ENCODE measurements at places on chromosomes 7 and 10.

DNA sequence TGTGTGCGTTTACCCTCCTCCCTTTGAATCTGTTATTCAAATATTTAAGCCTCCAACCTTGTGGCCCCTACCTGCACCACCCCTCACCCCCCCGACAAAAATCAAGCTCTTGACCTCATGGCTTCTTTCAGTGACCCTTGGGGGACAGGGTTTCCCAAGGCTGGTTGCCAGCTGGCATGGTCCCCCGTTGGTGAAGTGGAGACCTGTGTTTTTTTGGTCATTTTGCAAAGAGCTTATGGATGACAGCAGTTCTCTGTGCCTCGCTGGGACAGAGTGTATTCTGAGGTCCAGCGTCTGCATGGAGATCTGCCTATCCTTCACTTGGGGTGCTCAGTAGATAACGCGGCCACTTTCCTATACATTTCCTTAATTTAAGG is 111.0 kb downstream of the TCF7L2 start:
- DNase-seq, result no peak

GRCh38 chr7:132009778-132010177 is 453.4 kb upstream of the PODXL start:
- no peak for DNase-seq

DNA sequence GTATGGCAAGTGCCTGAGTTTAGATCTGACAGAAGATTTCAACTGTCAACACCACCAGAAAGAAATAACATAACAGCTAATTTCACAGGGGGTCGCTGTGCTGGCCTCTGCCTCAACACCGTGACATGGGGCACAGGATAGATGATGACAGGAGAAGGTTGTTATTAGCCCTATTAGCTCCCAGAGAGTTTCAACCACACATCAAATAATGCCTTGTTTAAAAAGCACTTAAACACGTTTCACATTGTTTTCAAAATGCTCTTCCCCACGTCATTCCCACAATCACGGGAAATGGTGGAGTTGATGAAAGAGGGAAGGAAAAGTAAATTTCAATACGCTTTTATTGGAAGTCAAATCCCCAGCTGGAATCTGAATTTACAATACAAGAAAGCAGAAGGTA is 184.7 kb downstream of the MAGI2 start:
- DNase-seq, result no peak

- DNase-seq, result no peak
These were observed 17.4 kb upstream of the SPOCK2 start for GRCh38 chr10:72105710-72106109.

GRCh38 chr10:34710391-34710751 is 104.7 kb downstream of the PARD3 start:
- no peak for DNase-seq

- DNase-seq, result no peak
These were observed 15.0 kb upstream of the SLC18A3 start for GRCh38 chr10:49595003-49595712.

- no peak for DNase-seq
These were observed 7.1 kb downstream of the RCC1L start for GRCh38 chr7:75066521-75066920.

GRCh38 chr10:115125505-115125904 is 32.3 kb downstream of the ATRNL1 start:
- DNase-seq, result no peak

GRCh38 chr10:127485153-127485857 is 63.8 kb upstream of the NPS start:
- DNase-seq, result no peak

GRCh38 chr7:111198255-111198654 is 107.3 kb downstream of the LRRN3 start:
- no peak for DNase-seq

GRCh38 chr10:26859241-26860101 is 1.3 kb downstream of the ABI1 start:
- no peak for DNase-seq

DNA sequence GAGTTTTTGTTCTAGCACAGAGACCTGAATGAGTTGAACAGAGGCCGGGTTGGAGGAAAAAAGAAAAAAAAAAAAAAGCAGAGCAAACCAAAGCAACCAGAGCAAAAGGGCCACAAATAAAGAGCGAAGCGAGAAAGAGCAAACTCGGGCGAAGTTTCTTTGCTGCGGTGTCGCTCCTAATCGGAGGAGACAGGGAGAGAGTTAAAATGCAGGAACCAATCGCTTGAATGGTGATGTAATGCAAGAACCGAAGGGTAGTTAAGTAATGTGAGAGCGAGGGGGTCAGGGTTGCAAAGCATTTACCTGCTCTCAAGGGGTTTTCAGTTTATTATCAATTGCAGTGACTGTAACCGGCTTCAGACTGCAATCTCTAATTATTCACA is 271.7 kb downstream of the TRIL start:
- no peak for DNase-seq

- DNase-seq, result no peak
These were observed 58.1 kb upstream of the OPN4 start for GRCh38 chr10:86596266-86596665.

DNA sequence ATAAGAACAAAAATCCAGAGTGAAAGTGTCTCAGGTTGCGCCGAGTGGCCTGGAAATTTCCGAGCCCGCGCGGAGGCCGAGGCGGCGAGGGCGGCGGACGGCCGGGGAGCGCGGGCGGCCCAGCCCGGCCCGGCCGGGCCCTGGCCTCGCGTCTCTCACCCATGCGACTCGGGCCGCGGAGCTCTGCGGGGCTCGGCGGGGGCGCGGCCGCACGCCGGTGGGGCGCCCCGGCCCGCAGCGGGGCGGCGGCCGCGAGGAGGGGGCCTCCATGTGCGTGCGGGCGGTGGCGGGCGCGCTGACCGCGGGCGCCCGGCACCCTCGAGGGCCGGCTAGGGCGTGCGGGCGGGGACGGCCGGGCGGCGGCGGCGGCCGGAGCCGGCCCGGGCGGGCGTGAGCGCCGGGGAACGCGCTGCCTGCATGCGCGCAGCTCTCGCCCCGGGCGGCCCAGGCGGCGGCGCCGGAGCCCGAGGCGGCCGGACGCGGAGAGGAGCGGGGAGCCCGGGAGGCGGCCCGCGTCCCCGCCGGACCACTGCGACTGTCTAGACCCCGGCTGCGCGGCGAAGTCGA is 302 bp upstream of the EN2 start:
- DNase-seq, result no peak

DNA sequence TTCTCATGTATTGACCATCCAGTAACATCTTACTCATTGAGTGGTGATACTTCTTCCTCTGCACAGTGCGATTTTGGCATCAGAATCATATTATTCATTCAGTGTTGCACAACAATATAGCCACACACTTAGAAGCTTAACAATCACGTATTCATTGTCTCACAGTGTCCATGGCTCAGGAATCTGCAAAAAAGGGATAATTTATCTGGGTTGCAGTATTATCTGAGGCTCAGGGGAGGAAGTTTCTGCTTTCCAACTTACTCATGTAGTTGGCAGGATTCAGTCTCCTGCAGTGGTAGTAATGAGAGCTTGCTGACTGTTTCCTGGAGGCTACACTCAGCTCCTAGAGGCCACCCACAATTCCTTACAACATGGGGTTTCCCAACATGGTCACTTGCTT is 803.6 kb downstream of the SORCS1 start:
- DNase-seq, result no peak

DNA sequence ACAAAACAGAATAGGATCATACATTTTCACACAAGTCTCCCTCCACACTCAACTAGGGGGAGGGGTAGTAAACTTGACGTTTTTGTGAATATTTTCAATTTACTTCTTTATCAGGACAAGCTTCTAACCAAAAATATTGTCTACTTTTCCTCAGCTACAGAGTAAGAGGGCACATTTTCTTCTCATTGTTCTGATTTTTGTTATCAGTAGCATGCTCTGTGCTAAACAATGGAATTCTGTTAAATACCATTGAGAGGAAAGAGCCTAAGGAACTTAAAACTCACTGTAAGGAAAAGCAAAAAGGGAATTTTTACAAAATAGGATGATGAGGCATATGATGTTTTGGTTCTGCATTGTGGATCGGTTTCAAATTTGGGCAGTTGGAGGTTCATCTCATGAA is 41.2 kb downstream of the ANLN start:
- no peak for DNase-seq

DNA sequence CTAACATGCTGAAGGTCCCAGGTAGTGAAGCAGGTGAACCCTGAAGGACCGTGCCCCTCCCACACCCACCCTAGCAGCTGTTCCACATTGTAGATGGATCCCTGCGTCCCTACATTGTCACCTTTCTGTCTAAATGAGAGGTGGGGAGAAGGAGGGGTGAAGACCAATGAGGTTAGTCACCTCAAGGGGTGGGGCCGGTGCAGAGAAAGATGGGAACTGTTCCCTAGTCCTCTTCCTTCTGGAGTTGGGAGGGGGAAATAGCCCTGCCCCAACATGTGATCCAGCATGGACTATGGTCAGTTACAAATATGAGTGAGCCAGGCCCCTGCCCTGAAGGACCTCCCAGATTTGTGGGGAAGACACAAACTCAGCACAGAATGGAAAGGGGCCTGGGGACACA is 124.5 kb downstream of the LHPP start:
- DNase-seq, result no peak

GRCh38 chr10:89310056-89310893 is 8.4 kb downstream of the IFIT2 start:
- DNase-seq, result no peak

DNA sequence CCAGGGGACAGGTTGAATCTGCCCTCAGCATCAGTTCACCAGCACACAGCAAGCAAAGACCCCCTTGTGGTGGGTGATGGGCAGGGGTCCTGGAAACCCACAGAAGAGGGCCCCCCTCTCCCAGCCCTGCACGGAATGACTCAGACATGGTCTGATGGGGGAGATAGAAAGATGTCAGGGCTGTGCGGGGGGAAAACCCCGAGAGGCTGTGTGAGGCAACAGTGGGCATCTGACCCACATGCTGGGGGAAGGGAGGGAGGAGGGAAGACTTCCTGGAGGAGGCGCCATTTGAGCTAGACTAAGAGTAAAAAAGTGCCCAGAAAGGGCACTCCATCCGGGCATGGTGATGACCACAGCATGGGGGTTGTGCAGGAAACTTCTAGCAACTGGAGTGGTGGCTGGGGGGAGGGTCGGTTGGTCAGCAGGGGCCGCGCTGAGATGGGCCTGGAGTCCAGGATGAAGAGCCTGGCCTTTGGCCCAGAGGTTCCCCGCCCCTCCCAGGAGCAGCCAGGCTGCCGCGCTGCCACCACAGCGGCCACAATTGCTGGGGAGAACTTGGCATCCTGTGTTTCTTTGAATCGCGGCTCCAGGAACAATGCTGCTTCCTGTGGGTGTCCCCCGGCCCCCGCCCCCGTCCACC is 2.5 kb downstream of the LFNG start:
- no peak for DNase-seq

DNA sequence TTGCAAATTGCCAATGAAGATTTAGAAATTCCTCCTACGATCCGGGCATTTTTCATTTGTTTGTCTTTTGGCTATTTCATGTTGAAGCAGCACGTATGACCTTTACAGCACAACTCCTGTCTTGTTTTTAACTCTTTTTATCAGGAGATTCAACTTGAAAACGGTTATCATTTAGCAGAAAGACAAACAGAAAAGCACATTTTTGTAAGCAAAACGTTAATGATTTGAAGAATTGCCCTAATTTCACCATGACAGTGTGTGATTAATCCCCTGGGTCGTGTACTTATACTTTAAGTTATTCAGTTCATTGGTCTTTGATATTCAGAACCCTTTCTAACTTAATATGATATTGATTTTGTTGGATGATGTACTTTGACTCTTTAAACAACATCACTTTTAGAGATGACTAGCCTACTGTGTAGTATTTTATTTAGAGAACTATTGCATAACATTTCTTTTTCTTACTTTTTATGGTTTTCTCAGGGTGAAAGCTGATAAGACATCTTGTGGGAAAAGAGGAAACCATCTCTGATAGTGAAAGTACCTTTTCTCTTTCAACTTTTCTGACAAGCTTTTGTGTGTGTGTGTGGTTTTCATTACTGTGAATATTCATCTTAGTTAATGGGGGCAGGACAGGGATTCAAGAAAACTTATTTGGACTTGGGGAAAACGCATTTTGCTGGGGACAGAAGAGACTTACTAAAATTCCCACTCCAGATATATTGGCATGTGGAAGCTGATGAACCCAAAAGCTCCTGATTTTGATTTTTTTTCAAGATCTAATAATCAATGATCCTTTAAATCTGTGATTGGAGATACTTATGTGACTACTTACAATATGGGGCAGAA is 8.1 kb downstream of the HHEX start:
- DNase-seq, result no peak

DNA sequence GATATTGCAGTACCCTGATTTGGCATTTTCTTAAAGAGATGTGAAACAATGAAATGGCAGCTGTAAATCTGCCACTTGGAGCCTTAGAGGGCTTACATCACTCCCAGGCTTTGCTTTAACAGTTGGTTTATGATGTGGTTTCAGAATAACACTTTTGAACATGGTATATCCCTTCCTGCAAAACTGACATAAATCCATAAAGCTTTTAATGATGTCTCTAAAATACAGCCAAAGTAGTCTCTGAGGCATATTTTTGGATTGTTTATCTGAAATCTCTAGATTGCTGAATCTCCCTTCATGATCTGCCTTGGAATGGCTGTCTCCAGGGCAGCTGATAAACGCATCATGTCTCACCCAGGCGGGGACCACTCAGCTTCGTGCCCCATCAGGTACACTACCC is 377.8 kb upstream of the C7orf33 start:
- DNase-seq, result no peak

All from stimulated activated CD8-positive, alpha-beta memory T cell treated with anti-CD3 and anti-CD28 coated beads, Interleukin-15, amount 100 ng/mL, for 24 hours (primary cell).